Effector memory CD4-positive, alpha-beta T cell (primary cell): ENCODE measurements at places on chromosomes 16 and 17.

DNA sequence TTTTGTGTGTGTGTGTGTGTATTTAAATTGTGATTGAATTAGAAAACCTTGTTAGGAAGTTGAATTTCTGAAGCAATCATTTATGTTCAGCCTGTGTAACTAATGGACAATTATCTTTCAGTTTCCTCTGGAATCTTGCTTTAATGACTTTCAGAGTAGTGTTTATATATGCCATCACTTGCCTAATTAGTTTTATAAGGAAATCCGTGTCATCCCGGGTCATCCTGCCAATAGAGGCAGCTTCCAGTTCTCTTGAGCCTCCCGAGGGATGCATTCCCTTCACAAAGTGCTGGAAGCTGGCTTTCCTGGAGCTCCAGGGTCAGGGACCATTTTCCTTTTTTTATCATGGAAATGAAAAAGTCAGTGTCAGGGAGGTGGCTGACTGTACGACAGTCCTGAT is 42.9 kb downstream of the PRKCA start:
- DNase-seq = no peak

- DNase-seq = no peak
Observed at GRCh38 chr17:81960130-81960958, 643 bp downstream of the NOTUM start.

GRCh38 chr16:69435977-69436820 is 11.8 kb downstream of the CYB5B start:
- DNase-seq = no peak

GRCh38 chr17:81518785-81519283 is 6.2 kb upstream of the ACTG1 start:
- DNase-seq = no peak

- no peak for DNase-seq
Observed at GRCh38 chr17:81538651-81539570, 10.7 kb downstream of the FSCN2 start.

DNA sequence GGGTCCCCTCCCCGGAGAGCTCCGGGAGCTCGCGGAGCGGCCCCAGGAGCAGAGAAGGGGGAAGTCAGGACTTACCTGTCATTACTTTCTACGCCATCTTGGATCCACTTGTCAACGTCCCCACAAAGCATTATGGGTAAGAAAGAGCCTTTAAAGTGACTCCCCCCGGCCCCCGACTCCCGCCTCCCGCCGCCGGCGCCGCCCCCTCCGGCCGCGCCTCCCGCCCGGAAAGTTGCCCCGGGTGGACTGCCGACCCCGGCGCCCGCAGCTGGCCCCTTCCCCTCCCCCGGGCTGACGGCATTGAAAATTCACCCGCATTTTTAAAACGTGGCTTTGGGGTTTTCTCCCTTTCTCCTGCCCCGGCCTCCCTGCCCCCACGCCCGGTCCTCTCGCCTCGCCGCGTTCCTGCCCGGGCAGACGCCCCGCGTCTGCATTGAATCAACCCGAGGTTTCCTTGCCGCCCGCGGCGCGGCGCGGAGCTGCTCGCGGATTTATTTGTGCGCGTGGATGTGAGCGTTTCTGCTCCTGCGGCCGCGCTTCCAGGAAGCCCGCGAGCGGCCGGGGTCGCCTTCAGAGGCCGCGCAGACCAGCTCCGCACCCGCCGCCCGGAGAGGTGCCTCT is at the start of gene HELZ:
TSS of gene HELZ (minus strand) at position 124 of the 621 bp plus-strand sequence. CDS start 26,392 bp downstream, outside the sequence.
- DNase-seq = peak; percentile 70

DNA sequence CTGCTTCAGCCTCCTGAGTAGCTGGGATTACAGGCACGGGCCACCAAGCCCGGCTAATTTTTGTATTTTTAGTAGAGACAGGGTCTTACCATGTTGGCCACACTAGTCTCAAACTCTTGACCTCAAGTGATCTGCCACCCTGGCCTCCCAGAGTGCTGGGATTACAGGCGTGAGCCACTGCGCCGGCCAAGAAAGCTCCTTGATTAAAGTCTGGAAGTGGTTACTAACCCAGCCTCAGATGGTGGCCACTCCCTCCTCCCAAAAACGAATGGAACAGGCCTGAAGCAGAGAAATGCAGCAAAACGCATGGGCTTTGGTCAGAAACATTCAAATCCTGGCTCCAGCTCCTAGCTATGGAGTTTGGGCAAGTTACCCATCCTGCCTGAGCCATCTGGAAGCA is 11.3 kb downstream of the FKBP10 start:
- DNase-seq = no peak

GRCh38 chr17:79659376-79659775 is 48.5 kb upstream of the RBFOX3 start:
- DNase-seq = no peak

DNA sequence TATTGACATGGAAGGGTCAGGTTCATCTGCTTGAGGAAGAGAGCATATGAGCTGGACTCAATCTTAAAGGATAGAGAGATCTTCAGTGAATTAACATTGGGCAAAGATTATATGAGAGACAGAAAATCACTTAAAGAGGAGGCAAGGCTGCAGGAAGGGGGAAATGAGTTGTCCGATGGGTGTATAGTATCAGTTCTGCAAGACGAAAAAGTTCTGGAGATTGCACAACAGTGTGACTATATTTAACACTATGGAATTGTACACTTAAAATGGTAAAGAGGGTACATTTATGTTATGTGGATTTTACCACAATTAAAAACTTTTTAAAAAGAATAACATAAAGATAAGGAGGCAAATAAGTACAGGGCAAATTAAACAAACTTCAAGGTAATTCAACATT is 80.7 kb downstream of the HELZ start:
- DNase-seq = no peak

- no peak for DNase-seq
Observed at GRCh38 chr16:1073566-1074378, 1.2 kb downstream of the SSTR5 start.

DNA sequence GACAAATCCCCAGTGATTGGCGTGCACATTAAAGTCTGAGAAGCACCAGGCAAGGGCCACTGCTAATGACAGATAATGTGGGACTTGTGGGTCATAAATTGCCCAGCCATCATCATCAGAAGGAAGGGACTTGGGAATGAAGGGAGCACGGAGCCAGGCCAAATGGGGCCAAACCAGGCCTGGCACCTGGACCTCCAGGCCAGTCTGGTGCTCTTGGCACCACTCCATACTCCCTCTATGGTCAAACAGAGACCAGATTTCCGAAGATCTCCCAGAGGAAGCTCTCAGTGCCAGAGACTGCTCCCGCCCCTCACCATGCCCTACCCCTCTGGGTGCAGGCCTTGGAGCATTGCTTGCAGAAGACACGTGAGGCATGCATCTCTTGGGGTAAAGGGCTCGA is 142.2 kb downstream of the CCDC182 start:
- DNase-seq = no peak

DNA sequence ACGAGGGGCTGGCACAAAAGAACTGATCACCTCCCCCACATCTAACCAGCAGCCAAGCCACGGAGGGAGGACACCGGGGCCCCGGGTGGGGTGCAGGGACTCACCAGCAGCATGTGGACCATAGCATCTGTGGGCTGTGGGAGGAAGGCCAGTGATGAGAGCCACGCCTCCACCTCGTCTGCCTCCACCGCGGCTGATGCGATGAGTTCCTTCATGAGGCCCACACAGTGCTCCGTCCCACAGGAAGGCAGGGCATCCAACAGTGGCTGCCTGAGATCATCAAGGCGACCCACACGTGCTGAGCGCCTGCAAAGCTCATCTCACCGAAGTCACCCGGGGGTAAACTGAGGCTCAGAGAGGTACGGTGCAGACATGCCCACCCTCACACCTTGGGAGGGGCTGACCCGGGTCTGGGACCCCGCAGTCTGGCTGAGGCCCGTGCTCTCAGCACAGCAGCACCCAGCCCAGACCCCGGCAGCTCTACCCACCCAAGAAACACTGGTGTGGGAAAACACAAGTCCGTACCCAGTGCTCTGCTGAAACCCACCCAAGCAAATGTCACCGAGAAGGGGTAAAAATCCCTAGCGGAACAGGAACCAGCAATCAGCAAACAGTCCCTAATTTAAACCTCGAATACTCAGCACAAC is 85.9 kb downstream of the LITAF start:
- no peak for DNase-seq

- no peak for DNase-seq
Observed at GRCh38 chr17:81460856-81461460, 51.6 kb downstream of the ACTG1 start.

DNA sequence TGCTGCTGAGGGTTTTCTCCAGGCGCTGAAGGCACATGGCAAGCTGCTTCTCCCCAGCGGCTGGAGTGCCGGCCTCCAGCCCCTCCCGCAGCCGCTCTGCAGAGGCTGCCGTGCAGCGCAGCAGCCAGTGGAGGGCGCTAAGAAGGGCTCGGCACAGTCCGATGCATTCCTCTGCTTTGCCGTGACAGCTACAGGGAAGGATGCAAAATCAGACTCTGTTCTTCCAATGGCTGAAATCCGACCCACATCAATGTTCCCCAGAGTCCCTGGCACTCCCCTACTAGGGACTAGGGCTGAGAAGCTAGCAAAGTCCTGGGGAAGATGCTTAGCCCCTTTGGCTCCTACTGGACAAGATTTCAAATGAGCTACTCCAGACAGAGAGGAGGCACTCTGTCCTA is 19.0 kb downstream of the MED24 start:
- no peak for DNase-seq

- no peak for DNase-seq
Observed at GRCh38 chr17:43888548-43888947, 18.8 kb downstream of the MPP2 start.

DNA sequence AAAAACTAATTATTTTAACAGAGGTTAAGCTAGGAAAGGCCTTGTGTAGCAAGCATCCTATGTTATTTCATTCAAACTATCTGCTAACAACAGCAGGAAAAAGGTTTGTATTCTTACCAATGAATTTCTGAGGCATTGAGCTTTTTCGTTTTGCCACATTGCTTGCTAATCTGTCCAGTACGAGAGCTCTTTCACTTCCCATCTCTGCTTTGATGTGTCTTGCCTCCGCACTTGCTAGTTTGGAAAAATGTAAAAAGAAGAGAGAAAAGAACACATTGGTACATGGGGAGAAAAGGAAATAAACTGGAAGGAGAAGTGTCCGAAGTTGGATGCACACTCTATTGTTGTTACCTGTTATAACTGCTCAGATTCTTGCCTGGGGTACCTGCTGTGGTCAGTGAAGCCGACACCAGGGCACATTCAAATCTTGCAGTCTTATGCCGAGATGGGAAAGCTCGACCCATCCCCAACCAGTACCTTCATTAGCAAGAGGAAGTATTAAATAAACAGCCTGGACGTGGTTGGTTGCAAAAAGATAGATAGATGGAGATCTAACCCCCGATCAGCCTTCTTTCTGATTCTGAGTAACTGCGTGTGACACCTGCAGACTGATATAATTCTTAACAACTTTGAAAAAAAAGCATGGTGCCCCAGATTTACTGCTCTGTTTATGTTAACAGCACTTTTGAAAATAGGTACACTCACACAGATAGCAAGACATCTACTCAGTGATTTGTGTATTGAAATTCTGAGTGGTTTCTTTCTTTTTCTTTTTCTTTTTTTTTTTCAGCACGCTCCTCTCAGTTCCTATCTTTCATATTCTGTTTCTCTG is 40.0 kb downstream of the GRB7 start:
- no peak for DNase-seq
